ENCODE measurements at places on chromosomes 7 and 10. TPM values are rescaled to one million over a fixed set of nuclear protein-coding genes. Genes with fewer than 3 reads are reported as not detected.

Gene TDRD1
- 0.33 TPM for total RNA-seq

Gene LBX1
- total RNA-seq: not detected

Gene SLC18A3
- not detected for total RNA-seq

Gene NT5C2
- 60.4 TPM for total RNA-seq

Gene CDK14
- total RNA-seq: 130 TPM
